ENCODE measurements at places on chromosomes 6 and 20. TPM values are rescaled to one million over a fixed set of nuclear protein-coding genes. Genes with fewer than 3 reads are reported as not detected.
A peak's percentile ranks its signal among the peaks of the same experiment; 100 is the strongest.

BFSP1 gene
- 0.95 TPM for total RNA-seq

PEX6 gene
- total RNA-seq: 20.4 TPM

LYRM4 gene
- 13.5 TPM for total RNA-seq

OSER1 gene
- 10.1 TPM for total RNA-seq

DCBLD1 gene
- 4.8 TPM for total RNA-seq

C6orf163 gene
- total RNA-seq: 1.5 TPM

- H3K4me3 ChIP-seq: no peak overlapping the region
- no peaks in the 10 kb centered on the region for H3K36me3 ChIP-seq
- H3K27me3 ChIP-seq: no peaks in the 10 kb centered on the region
- H3K27ac ChIP-seq: no peak overlapping the region
- H3K4me1 ChIP-seq: no peaks in the 10 kb centered on the region
- no peak for DNase-seq
These were observed 89.5 kb downstream of the DLL1 start for GRCh38 chr6:170201361-170201760.

- no peak overlapping the region for H3K27ac ChIP-seq
- no peak for DNase-seq
- H3K36me3 ChIP-seq: no peaks in the 10 kb centered on the region
- peaks cover 2% of the 10 kb centered on the region for H3K4me1 ChIP-seq
- H3K27me3 ChIP-seq: no peaks in the 10 kb centered on the region
These were observed 446.1 kb upstream of the MARCKS start for GRCh38 chr6:113411011-113411410.

GRCh38 chr6:169172456-169172855, 81.2 kb downstream of the THBS2 start:
- no peaks in the 10 kb centered on the region for H3K27me3 ChIP-seq
- H3K4me1 ChIP-seq: no peaks in the 10 kb centered on the region
- H3K4me3 ChIP-seq: no peak overlapping the region
- H3K27ac ChIP-seq: no peak overlapping the region

- no peaks in the 10 kb centered on the region for H3K36me3 ChIP-seq
- no peak overlapping the region for H3K4me3 ChIP-seq
- no peak overlapping the region for H3K27ac ChIP-seq
- H3K4me1 ChIP-seq: no peaks in the 10 kb centered on the region
- no peaks in the 10 kb centered on the region for H3K27me3 ChIP-seq
These were observed 252.0 kb downstream of the HIVEP2 start for GRCh38 chr6:142692942-142693341.

GRCh38 chr6:168072730-168073129, 6.3 kb downstream of the FRMD1 start:
- no peak overlapping the region for H3K27ac ChIP-seq
- no peak for DNase-seq
- no peaks in the 10 kb centered on the region for H3K36me3 ChIP-seq
- no peak overlapping the region for H3K4me3 ChIP-seq
- no peaks in the 10 kb centered on the region for H3K27me3 ChIP-seq
- no peaks in the 10 kb centered on the region for H3K4me1 ChIP-seq

GRCh38 chr6:160391419-160392116, 43.4 kb downstream of the SLC22A3 start:
- no peaks in the 10 kb centered on the region for H3K27me3 ChIP-seq
- no peak for DNase-seq
- no peaks in the 10 kb centered on the region for H3K36me3 ChIP-seq

- H3K27ac ChIP-seq: no peak overlapping the region
- DNase-seq: no peak
- H3K4me1 ChIP-seq: peaks cover 5% of the 10 kb centered on the region
- H3K27me3 ChIP-seq: no peaks in the 10 kb centered on the region
These were observed 4.5 kb upstream of the FOXO3 start for GRCh38 chr6:108556250-108556649.

DNA sequence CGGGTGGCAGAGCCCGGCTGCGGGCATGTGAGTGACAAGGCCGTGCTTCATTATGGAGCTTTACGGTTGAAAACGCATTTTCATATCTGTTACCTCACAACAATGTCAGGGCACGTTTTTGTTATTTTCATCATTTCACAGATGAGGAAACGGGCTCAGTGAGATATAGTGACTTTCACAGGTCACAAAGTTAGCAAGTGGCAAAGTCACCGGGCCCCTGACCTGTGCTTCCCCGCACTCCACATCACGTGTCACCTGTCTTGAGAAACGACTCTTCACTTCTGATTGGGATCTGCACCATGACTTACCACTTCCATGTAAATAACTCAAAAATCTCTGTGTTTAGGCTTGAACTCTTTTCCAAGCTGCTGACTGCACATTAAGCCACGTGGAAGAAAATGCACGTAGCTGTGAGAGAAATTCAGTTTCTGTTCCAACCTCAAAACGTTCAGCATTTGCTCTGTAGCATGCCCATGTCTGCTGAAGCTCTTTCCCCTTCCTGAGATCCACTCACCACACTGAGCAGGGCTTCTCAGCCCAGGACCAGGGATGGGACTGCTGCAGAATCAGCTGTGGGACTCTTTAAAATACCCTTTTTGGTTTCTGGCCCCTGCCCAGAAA, 107.2 kb downstream of the ARMC2 start:
- no peak overlapping the region for H3K4me3 ChIP-seq
- H3K27me3 ChIP-seq: no peaks in the 10 kb centered on the region
- no peak for DNase-seq
- H3K27ac ChIP-seq: no peak overlapping the region
- no peaks in the 10 kb centered on the region for H3K36me3 ChIP-seq
- no peaks in the 10 kb centered on the region for H3K4me1 ChIP-seq

DNA sequence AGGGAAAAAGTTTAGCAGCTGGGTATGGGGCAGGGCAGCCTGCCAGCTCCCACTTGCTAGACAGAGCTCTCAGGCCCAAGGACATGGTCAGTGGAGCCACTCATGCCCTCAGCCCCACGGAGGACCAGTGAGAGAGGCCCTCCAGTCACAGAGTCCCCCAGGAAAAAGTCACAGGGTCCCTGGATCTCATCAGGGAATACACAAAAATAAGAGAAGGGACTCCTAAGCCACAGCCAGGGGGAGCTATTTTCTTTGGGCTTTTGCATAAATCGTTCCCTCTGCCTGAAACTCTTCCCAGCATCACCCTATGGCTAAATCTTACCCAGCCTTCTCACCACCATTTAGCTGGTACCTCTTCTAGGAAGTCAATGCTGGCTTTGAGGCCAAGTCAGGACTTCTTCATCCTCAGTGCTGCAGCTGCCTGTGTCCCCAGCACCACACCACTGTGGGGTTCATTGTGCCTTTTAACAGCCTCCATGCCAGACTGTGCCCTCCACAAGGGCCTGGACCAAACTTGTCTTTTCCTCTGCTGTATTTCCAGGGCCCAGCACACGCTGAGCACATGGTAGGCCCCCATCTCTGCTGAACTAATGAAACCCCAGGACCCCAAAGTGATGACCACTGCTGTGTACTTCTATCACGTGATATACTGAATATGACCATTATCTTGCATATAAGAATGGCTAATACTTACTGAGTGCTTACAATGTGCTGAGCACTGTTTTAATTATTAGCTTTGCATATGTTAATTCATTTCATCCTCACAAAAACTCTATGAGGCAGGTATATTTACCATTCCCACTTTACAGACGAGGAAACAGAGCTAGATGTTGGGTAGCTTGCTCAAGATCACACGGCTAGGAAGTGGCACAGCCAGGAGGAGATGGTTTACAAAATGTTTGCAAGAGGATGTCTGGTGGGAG, 2.0 kb downstream of the ZNF335 start:
- peaks cover 8% of the 10 kb centered on the region for H3K4me1 ChIP-seq
- no peak for DNase-seq
- no peak overlapping the region for H3K4me3 ChIP-seq

DNA sequence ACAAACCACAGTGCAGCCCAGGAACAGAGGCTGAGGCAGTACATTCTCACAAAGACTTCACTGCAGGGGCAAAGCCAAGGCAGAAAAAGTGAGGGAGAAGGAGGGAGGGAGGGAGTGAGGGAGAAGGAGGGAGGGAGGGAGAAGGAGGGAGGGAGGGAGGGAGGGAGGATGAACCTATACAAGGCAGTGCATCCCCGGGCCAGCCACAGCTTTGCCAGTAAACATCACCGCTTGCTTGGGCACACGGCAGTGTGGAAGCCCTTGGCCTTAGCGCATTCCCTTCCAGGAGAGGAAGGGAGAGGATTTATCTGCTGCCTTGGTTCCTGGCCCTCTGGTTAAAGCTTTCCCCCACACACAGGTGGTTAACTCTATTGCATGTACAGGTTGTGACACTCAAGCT, 234.0 kb downstream of the PTPRT start:
- no peak for DNase-seq
- no peaks in the 10 kb centered on the region for H3K36me3 ChIP-seq
- H3K27ac ChIP-seq: no peak overlapping the region
- H3K27me3 ChIP-seq: no peaks in the 10 kb centered on the region

DNA sequence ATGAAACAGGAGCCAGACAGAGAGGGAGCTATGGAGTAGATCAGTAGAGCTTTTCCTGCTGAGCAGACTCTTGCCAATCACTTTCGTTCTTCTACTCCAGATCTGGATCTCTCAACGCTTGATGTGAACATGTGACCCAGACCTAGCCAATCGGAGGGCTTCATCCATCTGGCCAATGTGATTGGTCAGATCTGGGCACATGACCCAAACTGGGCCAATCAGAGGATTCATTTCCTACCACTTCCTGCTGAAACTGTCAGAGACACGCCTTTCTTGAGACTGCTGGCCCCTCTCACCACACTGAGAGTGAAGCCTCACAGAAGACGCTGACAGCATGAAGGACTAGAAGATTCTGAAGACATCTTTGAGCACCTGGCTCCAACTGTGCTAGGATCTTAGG, 44.2 kb upstream of the ZMYND8 start:
- H3K36me3 ChIP-seq: no peaks in the 10 kb centered on the region
- no peak overlapping the region for H3K27ac ChIP-seq
- no peak overlapping the region for H3K4me3 ChIP-seq
- H3K4me1 ChIP-seq: no peaks in the 10 kb centered on the region

DNA sequence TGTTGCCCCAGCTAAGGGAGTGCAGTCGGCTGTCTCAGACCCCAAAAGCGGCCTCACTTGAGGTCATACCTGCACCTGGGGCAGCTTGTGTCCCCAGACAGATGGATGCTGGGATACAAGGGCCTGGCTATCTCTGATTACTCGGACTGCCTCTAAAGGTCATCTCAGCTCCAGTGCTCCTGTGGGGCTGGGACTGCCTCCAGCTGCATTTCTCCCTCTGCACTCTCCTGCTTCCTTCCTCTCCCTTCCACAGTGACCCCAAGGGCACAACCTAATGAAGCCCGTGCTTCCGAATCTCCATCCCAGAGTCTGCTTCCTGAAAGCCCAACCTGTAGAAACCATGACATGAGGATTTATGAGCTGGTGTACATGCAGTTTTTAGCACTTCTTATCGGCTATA, 22.8 kb upstream of the OCSTAMP start:
- no peaks in the 10 kb centered on the region for H3K36me3 ChIP-seq
- H3K4me3 ChIP-seq: no peak overlapping the region
- no peaks in the 10 kb centered on the region for H3K27me3 ChIP-seq
- DNase-seq: no peak
- peaks cover 7% of the 10 kb centered on the region for H3K4me1 ChIP-seq

- no peak overlapping the region for H3K27ac ChIP-seq
- H3K4me1 ChIP-seq: no peaks in the 10 kb centered on the region
These were observed 43.3 kb downstream of the LRRC1 start for GRCh38 chr6:53837865-53838769.

GRCh38 chr20:9068841-9069663, at the start of gene PLCB4:
PLCB4 (plus strand) TSS chr20:9069087; CDS start chr20:9307815, 238,728 bp downstream.
- peak; percentile 64 for DNase-seq
- peaks cover 12% of the 10 kb centered on the region for H3K27me3 ChIP-seq
- H3K4me1 ChIP-seq: no peaks in the 10 kb centered on the region
- no peaks in the 10 kb centered on the region for H3K36me3 ChIP-seq
- H3K4me3 ChIP-seq: peak within 1 kb of the TSS; percentile 53
- peak within 1 kb of the TSS; percentile 29 for H3K27ac ChIP-seq

DNA sequence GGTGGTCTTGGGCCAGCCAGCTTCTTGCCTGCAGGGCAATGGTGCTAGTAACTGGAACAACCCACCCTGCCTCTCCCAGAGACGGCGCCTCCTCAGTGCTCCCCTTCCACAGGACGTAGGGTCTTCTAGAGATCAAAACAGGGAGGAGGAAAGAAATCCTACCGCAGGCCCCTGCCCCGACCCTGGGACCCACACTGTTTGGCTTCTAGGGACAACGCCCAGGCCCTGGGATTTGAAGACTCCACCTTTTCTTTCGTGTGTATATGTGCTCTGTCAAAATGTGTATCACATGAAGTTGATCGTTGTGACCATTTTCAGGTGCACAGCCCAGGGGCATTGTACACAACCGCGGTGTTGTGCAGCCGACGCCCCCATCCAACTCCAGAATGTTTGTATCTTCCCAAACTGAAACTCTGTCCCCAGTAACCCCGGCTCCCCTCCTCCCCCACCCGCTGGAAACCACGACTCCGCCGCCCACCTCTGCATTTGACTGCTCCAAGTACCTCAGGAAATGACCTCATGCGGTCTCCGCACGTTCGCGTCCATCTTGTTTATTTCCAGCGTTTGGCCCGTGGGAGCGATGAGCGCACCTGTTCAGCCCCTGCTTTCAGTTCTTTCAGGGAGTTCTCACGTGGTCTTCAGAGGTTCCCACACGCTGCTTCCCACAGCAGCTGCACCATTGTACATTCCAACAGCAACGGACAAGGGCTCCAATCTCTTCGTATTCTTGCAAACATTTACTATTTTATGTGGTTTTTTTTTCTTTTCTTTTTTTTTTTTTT, 3.4 kb upstream of the BHLHE23 start:
- H3K4me3 ChIP-seq: peak overlapping the region; percentile 10
- no peak overlapping the region for H3K27ac ChIP-seq
- H3K27me3 ChIP-seq: peaks cover 66% of the 10 kb centered on the region
- H3K4me1 ChIP-seq: no peaks in the 10 kb centered on the region
- no peaks in the 10 kb centered on the region for H3K36me3 ChIP-seq

DNA sequence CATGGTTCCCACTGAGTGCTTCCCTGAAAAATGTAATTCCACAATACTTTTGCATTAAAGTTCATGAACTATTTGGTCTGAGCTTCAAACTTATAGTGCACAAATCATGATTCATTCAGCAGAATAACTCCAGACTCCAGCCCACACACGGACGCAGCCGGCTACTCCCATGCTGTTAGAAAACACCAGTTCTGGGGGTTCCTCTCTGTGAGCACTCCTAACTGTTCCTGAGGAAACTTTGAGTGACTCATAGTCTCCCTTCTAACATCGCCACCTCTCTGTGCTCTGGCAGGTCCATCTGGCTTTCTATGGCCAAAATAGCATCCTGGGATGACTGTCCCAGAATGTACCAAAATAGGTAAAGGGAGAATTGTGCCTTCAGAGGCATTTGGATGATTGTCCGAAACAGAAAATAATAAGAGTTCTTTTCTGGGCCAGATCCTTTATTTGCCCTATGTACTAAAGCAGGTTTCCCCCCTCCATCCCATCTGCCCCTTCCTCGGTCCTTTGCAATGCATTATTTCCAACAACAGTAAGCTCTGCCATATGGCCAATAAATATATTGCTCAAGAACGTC, 32.3 kb upstream of the LY86 start:
- H3K4me1 ChIP-seq: no peaks in the 10 kb centered on the region
- no peaks in the 10 kb centered on the region for H3K27me3 ChIP-seq
- H3K4me3 ChIP-seq: no peak overlapping the region
- DNase-seq: no peak

Data from pancreas (tissue), 10 donors.